Stimulated activated CD4-positive, alpha-beta T cell treated with anti-CD3 and anti-CD28 coated beads, Interleukin-15, amount 100 ng/mL, for 24 hours (primary cell): ENCODE measurements at places on chromosomes 7 and 10.

DNA sequence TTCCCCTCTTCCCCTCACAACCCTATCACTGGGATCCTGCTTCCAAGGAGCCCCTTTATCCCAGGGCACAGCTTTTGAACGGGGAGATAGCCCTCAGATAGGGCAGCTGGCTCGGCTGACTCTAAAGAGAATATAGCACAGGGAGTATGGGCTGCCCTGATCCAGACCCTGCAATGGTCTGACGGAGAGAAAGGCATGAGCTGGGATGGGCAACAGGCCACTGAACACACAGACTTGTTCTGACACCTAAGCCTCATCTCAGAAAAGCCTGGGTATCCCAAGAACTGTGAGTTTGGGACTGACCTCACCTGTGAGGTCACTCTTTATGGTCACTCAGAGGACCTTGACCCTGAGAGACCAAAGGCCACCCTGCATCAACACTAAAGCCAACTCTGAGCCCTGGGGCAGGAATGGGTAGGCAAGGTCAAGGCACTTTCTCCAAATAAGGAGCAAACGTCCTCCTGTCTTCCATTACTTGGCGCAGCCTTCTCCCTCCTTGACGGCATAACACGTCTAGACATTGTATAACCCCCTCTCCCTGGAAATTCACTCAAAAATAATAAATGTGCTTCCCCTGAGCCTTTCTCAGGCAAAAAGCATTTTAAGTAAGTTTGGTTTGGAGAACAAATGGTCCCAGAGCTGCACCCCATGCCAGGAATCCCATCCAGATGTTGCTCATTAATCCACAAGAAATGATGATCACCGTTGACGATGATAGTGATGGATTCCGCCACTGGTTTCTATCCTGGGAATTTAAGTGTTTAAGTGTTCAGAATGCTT lies 8.2 kb upstream of the LRRC18 start:
- no peak for DNase-seq

GRCh38 chr10:26491276-26491675 lies 53.1 kb downstream of the APBB1IP start:
- DNase-seq, result no peak

DNA sequence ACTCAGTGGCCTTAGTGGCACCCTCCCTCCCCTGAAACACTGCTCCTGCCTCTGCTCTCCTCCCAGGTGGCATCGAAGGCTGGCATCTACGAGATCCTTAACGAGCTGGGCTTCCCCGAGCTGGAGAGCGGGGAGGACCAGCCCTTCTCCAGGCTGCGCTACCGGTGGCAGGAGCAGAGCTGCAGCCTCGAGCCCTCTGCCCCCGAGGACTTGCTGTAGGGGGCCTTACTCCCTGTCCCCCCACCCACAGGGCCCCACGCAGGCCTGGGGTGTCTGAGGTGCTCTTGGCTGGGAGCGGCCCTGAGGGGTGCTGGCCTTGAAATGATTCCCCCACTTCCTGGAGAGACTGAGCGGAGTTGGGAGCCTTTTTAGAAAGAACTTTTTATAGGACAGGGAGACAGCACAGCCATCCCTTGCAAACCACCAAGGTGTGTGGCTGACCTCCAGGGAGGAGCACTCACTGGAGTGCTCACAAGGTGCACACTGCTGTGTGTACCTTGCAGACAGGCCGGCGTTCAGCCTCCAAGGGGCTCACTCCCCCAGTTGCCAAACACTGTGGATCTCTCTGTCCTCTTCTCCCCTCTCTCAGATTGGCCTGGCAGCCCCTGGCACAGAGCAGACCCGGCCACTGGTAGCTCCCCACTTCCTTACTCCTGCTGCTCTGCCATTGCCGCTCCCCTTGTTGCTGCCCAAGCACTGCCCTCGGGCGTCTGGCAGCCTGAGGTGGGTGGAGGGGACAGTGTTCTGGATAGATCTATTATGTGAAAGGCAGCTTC lies 35.8 kb downstream of the PRF1 start:
- no peak for DNase-seq

DNA sequence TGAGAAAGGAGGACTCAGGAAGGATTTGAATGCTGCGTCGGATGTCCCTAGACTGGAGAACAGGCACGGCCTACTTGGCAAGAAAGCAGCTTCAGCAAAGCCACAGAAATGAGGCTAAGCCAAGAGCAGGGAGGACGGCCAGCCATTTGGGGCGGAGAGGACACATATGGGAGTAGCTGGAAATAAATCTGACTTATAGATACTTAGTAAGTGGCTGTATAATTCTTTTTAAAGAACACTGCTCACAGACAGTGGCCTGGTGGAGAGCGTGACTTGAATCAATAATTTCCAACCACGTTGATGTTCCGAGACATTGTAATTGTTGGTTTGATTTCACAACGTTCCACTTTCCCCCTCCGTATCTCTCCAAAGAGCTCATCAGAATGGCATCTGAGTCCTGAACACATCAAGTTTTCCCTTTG lies 67.7 kb upstream of the JCAD start:
- DNase-seq, result no peak

- DNase-seq, result no peak
Measured at GRCh38 chr10:4883079-4883739, 57.2 kb downstream of the AKR1E2 start.

DNA sequence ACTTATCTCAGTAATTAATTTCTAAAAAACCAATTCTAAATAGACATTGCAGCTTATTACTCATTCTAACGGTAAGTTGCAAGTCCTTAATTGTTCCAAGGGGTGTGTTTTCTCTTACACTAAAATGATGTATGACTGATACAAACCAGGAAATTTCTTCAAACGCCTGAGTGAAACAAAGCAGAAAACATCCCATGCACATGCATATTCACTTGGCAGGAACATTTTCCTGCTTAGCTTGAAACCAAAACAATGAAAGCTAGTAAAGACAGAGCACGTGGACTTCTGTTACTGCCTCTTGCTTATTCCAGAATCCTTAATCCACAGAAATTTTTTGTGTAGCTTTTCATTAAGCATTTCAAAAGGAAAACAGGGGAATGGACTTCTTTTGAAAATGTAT lies 187.7 kb downstream of the MTERF1 start:
- DNase-seq, result no peak

- DNase-seq, result no peak
Measured at GRCh38 chr7:142422621-142423020, 164.8 kb upstream of the PRSS58 start.
